ENCODE measurements at places on chromosomes 13 and 19.

DNA sequence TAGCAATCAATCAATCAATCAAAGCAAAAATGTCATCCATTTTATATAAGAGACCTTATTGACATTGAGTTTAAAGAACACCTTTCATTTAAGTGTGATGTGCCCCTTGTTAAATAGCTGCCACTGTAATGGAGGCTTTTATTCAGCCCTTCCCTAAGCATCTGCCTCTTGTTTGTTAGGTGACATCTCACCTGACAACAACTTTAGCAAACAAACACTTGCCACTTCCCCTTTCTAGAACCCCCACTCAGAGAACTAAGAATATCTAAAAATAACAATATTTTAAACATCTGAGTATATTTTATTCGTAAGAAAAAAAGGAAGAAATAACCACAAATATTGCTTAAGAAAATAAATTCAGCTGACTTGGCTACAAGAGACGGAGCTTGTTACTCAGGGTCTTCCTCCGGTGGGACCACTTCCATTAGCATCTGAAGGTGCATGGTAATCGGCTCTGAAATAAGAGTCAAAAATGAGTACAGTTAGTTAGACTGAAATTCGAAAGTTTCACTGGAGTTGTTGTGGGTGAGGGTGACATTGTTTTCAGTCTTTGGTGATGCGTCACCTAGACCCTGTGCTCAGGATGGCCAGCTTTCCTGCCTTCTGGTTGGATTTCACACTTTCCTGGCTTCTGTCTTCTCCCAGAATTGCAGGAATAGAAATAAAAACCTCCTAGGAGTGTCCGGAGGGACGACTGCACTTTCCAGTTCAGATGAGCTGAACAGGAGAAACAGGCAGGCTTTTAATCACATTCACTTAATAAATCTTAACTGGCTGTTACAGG, 39.1 kb downstream of the SLC7A9 start:
- peak; percentile 11 for DNase-seq

DNA sequence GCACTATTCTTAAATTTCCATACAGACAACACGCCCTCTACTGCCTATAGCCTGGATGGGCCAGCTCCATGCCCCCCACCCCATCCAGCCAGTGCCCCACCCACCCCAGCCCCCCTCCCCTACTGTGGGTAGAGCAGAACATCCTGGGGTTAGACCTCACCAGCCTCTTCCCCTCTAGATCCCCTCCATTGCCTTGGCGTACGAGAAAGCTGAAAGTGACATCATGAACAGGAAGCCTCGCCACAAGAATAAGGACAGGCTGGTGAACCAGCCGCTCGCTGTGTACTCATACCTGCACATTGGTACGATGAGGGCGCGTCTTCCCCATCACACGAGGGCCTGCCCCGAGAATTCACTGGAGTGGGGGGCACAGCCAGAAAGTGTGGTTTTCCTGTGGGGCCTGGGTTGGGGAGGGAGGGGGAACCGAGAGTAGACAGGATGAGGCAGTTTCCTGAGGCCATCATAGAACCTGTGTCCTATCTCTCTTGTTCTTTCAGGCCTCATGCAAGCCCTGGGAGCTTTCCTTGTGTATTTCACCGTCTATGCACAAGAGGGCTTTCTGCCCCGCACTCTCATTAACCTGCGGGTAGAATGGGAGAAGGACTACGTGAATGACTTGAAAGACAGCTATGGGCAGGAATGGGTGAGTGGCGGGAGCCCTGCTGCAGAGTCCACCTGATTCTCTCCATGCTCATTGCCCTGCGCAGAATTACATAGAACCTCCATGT, 29.1 kb downstream of the ATP12A start:
- no peak for DNase-seq

DNA sequence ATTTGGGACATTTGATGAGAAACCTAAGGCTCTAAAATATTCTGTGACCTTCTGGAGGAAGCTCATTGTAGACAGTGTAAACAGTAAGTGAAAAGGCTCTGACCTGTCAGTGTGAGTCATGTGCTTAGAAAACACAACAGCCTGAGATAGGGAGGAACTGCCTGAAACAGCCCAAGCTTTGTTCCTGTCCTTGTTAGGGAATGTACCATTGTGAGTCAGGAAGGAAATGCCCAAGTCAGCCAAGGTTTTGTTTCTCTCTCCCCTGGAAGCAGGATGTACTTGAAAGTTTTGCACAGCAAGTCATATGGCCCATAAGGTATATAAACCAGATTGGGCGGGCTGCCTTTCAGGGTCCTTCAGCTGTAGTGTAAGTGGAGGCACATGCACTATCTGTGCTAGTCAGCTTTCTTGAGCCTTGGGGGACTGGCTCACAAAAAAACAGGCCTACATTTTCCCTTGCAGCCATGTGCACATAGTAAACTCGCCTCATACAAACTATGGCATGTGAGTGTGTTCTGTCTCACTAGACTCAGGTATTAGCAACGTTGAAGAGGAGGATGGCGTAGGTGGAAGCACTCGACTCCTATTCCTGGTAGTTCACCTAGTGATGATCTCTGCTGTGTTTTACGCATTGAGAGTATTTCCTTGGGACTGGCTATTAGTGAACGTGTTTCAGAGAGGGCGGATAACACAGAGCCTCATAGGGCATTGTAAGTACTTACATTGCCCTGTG, 141.2 kb upstream of the KLHL1 start:
- DNase-seq = no peak

DNA sequence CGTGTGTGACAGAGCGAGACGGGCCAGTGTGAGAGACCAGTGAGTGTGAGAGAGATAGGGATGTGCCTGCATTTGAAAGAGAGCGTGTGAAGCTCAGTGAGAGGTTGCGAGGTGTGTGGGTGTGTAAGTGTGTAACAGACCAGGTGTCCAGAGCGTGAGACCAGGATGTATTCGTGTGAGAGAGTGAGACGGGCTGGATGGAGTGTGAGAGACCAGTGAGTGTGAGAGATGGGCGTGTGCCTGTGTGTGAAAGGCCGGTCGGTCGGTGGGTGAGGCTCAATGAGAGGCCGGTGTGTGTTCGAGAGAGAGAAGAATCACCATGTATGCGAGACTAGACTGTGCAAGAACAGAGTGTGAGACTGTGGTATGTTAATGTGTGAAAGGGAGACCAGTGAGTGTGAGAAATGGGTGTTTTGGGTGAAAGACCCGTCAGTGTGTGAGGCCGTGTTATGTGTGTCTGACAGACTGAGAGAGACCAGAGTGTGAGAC, 679 bp downstream of the ZNF471 start:
- no peak for DNase-seq

- no peak for DNase-seq
Observed at GRCh38 chr13:103218253-103218652, 152.0 kb upstream of the SLC10A2 start.

- DNase-seq = no peak
Observed at GRCh38 chr13:61600360-61601033, 184.8 kb upstream of the PCDH20 start.

GRCh38 chr19:4354897-4355296, 11.5 kb downstream of the MPND start:
- DNase-seq = no peak
